ENCODE measurements at places on chromosomes 4 and X. TPM values are rescaled to one million over a fixed set of nuclear protein-coding genes. Genes with fewer than 3 reads are reported as not detected.

C4orf51 gene
- not detected for total RNA-seq

XPNPEP2 gene
- total RNA-seq: not detected

TXK gene
- total RNA-seq: not detected

VCX3B gene
- total RNA-seq: not detected

TGIF2LX gene
- total RNA-seq: not detected

Data from chondrocyte (in vitro differentiated cells).